ENCODE measurements at places on chromosomes 11 and 22. TPM values are rescaled to one million over a fixed set of nuclear protein-coding genes. Genes with fewer than 3 reads are reported as not detected.

USP2 gene
- 3.4 TPM for total RNA-seq

GRCh38 chr11:60984636-60985035, 13.2 kb downstream of the CD6 start:
- H3K36me3 ChIP-seq: no peaks in the 10 kb centered on the region
- no peak overlapping the region for H3K4me3 ChIP-seq
- DNase-seq: no peak

KRTAP5-11 gene
- total RNA-seq: not detected

DNA sequence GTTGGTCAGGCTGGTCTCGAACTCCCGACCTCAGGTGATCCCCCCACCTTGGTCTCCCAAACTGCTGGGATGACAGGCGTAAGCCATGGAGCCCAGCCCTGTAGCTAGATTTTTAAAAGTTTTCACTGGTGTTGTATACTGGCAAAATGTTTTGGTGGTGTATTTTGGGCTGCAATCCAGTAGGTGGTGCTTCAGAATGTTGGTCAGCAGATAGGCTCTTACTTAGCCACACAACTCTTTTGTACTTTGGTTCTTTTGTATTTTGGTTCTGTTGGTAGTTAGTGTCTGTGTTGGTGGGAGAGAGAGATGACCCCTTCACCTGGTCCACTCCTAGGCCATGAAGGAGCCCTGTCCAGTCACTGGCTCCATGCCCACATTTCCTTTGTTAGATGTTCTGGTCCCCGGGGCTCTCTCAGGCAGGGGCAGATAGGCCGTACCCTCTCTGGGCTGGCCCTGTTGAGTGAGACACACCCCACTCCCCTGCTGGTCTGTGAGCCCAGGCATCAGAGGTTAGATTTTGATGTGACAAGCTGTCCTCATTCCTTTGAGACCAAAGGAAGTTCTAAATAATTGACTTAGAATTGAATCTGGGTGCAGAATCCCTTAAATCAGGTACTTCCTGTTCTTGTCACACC, 123.8 kb downstream of the DDX10 start:
- no peak for DNase-seq
- H3K27ac ChIP-seq: no peak overlapping the region
- H3K36me3 ChIP-seq: peaks cover 2% of the 10 kb centered on the region
- H3K4me3 ChIP-seq: no peak overlapping the region

Data from neural crest cell (in vitro differentiated cells).